Muscle of leg (tissue), 16 donors: ENCODE measurements at places on chromosomes 1 and 21. TPM values are rescaled to one million over a fixed set of nuclear protein-coding genes. Genes with fewer than 3 reads are reported as not detected.

DNA sequence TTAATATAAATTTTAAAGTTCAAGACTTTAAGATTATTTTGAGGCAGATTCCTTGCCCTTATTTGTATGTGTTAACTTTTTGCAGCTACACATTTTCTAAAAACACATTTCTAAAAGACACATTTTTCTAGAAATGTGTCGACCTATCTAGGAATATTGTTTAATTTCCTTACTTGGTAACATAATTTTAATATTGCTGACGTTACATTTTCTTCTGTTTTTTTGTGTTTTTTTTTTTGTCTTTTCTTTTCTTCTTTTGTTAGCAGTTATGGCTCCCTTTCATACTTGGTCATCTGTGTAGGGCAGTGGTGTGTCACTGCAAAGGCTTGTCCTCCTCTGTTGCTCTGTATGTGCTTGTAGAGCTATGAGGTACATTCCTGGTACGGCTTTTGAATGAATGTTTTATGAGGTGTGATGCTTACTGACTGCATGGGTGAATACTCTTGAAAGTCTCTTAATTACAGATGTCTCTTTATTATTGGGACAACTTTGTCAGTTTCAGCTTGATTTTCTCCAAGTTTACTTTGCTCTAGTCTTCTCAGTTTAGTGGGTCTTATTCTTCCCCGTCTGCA, 30.1 kb downstream of the LRRC8D start:
- no peak for DNase-seq

GRCh38 chr1:117363571-117364048, 3.6 kb upstream of the MAN1A2 start:
- no peak for DNase-seq

GRCh38 chr1:175353066-175353465, 160.5 kb upstream of the KIAA0040 start:
- peak; percentile 79 for DNase-seq

DNA sequence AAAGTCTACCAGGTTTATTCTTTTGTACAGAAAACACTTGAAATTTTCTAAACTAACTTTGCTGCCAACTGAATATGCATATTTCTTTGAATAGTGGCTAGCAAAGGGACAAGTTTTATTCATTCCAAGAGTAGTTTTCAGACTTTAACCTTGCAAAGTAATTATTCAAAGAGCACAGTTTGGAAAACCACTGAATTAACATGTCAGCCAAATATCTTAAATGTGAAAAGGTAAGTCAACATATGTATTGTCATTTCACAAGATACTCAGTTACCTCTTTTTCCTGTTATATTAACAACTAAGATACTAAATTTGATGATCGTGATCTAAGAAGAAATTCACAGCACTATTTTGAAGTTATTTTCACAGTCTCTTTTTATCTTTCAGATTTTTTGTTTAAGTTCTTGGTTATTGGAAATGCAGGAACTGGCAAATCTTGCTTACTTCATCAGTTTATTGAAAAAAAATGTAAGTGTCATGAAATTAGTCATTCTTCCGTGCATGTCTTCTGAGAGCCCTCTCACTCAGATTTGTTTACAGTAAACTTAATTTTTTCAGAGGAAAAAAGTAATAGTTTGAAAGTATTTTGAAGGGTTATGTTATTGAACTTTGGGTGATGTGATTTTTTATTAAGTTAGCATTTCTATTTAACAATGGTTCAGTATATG, 15.3 kb downstream of the RAB4A start:
- DNase-seq = no peak

DNA sequence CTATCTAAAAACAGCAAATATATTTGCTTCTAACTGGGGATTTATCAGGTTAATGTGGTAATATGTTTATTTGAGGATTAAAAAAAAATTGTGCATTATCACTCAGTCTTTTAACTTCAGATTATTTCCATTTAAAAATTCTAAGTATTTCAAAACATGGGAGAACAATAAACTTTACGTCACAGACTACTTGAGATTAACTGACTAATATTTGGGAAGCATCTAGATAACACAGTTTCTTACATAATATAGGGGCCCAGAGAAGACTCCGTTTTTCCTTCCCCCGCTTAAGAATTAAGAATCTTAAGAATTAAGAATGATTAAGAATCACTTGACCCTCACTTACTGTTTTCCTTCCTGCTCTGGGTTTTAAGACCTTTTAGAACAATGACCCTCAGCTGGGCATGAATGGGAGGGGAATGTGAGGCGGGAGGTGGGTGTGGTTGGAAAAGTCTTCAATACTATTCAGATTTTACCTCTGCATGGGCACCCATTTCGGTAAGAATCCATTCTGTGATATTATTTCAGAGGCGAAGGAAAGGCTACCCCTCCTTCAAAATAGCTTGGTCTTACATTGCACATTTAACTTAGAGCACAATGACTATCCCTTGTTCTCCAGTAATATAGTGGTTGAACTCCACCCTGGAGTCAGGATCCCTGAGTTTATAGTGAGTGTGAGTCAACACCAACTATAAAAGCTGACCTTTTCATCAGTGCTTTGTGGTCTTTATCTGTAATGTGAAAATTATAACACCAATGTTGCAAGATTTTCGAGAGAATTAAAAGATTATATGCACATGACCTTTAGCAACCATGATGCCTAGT, 821.3 kb downstream of the USP25 start:
- DNase-seq = no peak

GRCh38 chr1:196960854-196961253, 16.5 kb upstream of the CFHR5 start:
- no peak for DNase-seq

Gene TMEM200B
- polyA plus RNA-seq = 11.3 TPM
